Activated naive CD4-positive, alpha-beta T cell treated with anti-CD3 and anti-CD28 coated beads, Interleukin-2, amount 50 U/mL, for 16 hours (primary cell): ENCODE measurements at places on chromosomes 6 and 20.
A peak's percentile ranks its signal among the peaks of the same experiment; 100 is the strongest.

DNA sequence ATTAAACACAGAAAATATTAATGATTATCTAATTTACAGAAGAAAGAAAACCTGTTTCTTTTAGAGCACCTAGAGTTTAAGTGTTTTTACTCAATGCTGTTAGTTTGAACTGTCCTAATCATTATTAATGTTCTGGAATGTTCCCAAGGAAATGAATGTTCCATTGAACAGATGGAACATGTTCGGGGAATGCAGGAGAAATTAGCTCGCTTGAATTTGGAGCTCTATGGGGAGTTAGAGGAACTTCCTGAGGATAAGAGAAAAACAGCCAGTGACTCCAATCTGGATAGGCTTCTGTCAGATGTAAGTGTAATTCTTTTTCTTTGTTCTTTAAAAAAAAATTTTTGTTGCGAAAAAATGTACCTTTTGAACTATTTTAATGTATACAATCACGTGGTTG is 10.8 kb upstream of the ECT2L start:
- no peak for DNase-seq

DNA sequence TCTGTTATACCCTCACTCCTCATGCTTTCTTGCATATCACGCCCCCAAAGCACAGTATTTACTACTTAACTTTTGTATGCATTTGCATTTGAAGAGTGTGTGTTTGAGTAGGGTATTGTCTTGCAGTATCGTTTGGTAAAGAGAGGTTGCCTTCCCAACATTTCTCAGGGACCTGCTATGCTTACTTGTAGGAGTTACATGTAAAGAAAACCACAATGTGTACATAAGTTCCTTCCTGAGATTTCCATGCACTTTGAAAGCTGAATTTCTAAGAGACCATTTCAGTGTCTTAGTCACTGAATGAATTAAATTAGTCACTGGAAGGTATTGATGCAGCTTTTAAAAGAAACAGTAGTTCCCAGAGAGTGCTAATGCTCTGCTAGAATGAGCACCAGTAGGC is 159.3 kb upstream of the LAMA2 start:
- DNase-seq: no peak

- no peak for DNase-seq
These were observed 63.9 kb upstream of the TENT5A start for GRCh38 chr6:81816380-81816779.

DNA sequence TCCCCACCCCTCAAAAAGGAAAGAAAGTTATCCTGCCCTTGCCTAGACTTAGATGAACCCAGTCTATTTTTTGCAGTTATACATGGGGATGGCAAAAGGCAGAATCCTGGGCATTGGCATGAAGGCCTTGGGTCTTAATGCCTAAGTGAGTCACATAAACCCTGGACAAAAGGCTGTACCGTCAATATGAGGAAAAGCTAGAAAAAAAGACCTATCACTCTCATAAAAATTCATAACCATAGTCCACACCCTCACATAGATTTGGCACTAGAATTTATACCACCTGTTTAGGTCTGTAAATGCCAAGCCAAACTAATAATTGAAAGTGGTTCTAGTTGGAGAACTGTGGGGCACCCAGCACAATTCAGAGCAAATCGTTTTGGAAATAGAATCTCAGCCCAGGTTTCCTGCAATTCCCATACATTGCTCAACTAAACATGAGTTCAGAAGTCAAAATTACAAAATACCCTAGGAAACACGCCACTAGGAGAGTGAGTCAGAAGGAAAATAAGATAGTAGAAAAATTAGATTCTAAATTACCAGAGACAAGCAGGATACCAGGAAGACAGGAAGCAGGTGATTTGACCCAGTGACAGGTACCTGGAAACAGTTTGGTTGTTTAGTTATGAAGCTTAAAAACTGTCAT is 70.4 kb upstream of the FUCA2 start:
- no peak for DNase-seq

DNA sequence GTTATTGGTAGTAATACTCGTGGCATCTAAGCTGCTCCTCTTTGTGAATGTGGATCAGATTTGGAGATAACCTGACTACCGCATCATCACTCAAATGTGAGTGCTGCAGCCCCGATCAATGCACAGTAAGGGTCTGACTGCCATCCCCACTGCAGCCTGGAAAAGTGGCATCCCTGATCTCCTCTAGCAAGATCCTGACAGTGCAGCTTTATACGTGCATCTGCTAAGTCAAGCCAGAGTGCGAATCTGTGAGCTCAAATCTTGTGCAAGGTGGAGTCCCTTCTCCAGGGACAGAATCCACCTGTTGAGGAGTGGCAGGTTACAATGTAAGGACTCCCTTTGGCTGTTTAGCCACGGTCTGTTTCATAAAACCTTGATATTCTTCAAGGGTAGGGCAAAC is 215.0 kb upstream of the EXOC2 start:
- DNase-seq: no peak

DNA sequence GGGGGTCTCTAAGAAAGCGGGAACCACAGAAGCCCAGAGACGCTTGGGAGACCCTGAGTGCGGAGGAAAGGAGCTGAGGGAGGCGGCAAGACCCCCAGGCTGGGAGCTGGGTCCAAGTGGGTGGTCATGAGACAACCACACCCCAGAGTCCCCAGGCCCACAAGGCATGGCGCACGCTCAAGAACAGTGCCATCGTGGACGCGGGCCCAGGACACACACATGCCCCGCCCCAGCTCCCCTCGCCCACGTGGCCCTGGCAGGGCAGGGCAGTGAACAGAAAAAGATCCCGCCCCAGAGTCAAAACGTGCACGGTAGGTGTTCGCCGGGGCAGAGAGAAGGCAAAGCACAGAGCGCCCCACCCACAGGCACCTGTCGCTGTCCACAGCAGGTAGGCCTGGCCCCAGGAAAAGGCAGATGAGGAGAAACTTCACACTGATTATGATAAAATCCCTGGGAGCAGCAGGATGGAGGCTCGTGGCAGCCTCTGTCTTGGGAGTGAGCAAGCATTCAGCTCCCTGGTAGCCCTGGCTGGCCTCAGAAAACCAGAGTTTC is 50.0 kb downstream of the BPIFB1 start:
- no peak for DNase-seq

- DNase-seq: no peak
These were observed 18.0 kb upstream of the SYNDIG1 start for GRCh38 chr20:24451428-24451827.

- no peak for DNase-seq
These were observed 35.8 kb downstream of the TRIM38 start for GRCh38 chr6:25998379-25998778.

GRCh38 chr20:2168946-2169345 is 67.3 kb downstream of the STK35 start:
- DNase-seq: no peak

DNA sequence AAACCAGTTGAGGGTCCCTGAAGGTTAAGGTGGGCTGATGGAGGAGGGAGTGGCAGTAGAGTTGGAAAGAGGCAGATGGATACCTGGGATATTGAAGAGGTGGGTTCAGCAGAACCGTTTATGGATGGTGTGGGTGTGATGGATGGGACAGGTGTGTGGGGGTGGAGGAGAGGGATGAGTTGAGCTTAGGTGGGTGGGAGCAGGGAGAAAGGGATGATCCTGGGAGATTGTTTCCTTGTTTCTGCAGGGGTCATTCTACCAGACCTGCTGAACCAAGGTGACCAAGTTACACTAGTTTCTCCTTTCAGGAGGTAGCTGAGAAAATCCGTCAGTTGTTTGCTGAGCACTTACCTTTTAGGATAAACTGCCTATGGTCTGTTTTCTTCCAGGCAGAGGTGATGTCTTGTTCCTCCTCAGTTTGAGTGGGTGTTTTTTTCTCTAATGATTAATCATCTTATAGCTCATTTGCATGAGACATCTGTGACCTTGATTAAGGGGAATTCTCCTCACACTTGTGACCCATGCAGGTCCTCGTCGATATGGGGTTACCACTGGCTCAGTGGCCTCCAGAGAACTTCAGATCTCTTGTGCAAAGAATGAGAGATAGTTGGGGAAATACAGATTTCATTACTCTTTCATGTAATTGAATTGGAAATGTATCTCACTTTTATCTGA is 53.0 kb downstream of the FARS2 start:
- no peak for DNase-seq

GRCh38 chr6:35034411-35035191 is 106.5 kb downstream of the TCP11 start:
- no peak for DNase-seq

GRCh38 chr20:39016041-39016440 is 53.9 kb downstream of the DHX35 start:
- DNase-seq: no peak

GRCh38 chr6:28543651-28544610 is 18.2 kb downstream of the GPX5 start:
- peak; percentile 45 for DNase-seq

- no peak for DNase-seq
These were observed 71.2 kb downstream of the PDE7B start for GRCh38 chr6:135922746-135923145.

- no peak for DNase-seq
These were observed 217.7 kb downstream of the HAO1 start for GRCh38 chr20:7722564-7722963.

DNA sequence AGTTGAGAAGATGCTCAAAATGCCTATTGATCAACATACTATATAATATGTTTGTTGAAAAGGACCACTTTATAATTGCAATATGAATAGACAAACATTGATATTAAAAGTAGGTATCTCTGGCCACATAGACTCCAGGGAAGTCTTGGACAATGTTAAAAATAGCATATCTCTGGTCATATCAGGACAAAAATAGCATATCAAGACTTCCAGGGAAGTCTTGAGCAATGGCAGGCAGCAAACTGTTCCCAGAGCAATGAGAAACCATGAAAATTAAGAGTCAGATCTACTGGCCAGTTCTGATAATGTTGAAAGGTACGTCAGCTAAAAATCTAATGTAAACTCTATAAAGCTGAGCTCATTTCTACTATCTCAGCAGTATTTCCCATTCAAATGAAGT is 1130.3 kb upstream of the CITED2 start:
- DNase-seq: no peak

- no peak for DNase-seq
These were observed 15.2 kb downstream of the EFHC1 start for GRCh38 chr6:52435345-52435744.

GRCh38 chr6:125205931-125206330 is 52.4 kb downstream of the TPD52L1 start:
- no peak for DNase-seq

DNA sequence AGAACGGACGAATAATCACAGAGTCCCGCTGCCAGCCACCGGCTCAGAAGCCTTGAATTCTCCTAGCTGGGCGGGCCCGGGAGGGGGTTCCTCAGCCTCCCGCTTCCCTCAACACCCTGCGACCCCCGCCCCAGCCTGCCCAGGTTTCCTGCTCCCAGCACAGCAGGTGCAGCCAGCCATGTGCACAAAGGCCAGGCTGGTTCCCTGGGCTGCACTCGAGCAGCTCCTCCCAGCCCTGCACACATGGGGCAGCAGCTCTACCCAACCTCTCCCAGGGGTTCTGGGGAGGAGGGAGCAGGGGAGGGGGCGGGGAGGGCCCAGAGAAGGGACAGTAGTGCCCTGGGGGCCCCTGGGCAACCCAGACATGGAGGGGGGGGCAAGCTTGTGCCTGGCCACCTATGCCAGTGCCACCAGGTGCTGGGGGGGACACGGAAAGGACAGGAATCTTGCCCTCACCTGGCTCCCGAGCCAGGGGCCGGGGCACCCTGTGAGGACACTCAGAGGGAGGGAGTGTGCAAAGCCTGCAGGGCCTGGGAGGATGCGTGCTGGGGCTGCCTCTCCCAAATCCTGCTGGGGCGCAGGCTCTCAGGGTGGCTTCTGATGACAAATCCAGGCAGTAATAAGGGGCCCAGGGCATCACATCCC is 1.2 kb upstream of the NTSR1 start:
- no peak for DNase-seq

DNA sequence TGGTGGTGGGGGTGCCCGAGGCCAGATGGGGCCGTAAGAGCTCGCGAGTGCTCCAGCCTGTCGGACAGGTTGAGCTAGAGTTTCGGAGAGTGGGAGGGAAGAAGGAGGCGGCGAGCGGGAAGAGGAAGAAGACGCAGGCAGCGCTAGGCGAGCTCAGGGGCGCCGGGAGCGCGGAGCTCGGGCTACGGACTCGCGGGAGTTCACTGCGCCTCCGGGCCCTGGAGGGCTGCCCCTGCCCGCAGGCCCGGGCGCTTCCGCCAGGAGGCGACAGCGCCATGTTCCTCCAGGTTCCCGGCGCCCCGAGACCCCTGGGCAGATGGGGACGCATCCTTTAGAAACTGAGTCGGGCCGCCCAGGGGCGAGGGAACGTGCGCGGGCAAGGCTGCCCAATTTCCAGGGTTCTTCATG is 984 bp downstream of the TFAP2C start:
- DNase-seq: no peak
